ENCODE measurements at places on chromosomes 7 and 10.
A peak's percentile ranks its signal among the peaks of the same experiment; 100 is the strongest.

DNA sequence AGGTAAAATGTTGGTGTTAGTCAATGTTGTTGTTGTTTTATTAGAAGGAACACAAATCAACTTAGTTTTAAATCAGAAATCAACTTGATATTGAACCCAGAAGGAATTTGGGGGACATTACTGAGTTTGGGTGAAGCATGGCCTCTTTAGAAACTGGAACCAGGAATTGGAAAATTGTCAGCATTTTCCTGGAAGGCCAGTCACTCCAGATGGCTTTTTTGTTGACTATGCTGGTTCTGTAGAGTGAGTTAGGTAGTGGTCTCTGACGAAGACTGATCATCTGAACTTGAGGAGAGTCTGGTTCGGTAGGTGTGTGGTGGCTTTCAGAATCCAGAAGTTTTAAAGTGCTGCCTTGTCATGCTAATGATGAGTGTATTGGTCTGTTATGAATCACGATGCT lies 111.5 kb downstream of the BMPER start:
- DNase-seq: no peak

- DNase-seq: no peak
Observed at GRCh38 chr7:144018065-144018464, 17.9 kb downstream of the OR6B1 start.

DNA sequence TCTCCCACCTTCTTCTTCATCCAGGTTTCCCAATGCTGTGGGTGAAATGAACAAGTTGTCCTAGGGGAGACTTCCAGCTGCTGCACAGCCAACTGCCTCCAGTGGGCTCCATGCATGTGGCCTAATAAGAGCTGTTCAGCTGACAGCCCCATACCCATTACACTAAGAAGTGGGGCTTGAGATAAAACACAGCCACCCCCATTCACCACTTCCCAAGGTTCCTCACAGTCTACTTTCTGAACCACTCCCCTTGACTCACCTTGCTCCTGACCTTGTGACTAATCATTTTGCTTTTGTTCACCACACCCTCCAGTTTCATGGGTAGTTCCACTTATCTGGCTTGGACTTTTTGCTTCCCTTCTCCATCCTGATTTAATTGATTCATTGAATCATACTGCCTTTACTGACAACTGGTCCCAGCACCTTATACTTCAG lies 119.3 kb downstream of the CABCOCO1 start:
- no peak for DNase-seq

DNA sequence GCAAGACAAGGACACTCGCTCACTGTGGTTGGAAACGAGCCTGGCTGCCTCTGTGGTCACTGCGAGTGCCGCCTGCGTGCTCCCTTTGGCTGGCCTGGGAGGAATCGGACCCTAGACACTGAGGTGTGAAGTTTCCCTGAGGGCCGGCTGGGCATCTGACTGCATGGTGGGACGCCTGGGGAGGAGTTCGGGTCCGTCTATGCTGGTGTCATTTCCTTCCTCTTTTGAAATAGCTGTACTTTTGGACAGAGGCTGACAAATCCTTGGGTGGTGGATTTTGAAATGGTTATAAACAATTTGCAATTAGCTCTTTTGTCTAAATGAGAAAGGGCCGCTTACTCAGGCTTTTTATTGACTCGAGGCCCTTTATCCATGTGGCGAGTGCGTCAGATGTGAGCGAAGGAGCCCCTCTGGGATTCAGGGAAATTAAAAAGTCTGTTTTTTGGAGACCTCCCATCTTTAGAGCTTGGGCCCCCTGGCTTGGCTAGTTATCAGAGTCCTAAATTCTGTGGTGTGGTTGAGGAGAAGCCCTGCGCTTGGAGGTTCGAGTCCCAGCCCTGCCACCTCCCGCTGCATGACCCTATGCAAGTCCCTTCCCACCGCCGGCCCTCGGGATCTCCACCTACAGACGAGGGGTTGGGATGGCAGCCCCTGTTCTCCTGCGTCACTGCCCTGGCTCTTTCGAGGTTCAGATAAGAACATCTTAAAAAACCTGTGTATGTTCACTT lies 147.1 kb downstream of the RGS10 start:
- DNase-seq: no peak

GRCh38 chr7:33770576-33770975 lies 134.8 kb upstream of the BMPER start:
- DNase-seq: no peak

DNA sequence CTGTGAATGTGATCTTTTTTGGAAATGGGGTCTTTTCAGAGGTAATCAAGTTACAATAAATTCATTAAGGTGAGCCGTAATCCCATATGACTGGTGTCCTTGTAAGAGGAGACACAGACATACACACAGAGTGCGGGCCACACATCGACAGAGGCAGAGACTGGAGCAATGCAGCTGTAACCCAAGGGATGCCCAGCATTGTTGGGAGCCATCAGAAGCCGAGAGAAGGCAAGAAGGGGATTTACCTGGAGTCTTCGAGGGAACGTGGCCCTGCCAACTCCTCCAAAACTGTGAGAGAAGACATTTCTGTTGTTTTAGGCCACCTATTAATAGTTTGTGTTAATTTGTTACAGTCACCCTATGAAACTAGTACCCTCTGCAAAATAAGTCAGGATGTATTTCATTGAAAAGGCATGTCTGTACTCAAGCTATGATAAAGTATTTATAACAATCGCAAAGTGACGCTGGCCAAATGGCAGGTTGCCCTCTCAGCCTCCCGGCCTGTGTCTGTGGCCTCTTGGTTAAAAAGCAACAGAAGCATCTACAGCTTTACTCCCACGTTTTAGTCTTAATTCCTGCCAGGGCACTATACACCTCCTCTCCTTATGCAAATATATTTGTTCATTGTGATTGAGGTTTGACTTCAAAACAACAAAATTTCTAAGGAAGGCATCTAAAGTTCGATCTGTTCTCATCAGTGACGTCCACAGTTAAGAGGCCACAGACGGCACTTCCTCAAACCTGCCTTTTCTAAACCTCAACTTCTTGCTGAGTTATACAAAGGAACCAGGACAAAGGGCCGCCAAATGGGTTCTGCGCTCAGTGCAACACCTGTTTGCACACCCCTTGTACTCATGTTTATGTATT lies 46.8 kb downstream of the HIPK2 start:
- no peak for DNase-seq

DNA sequence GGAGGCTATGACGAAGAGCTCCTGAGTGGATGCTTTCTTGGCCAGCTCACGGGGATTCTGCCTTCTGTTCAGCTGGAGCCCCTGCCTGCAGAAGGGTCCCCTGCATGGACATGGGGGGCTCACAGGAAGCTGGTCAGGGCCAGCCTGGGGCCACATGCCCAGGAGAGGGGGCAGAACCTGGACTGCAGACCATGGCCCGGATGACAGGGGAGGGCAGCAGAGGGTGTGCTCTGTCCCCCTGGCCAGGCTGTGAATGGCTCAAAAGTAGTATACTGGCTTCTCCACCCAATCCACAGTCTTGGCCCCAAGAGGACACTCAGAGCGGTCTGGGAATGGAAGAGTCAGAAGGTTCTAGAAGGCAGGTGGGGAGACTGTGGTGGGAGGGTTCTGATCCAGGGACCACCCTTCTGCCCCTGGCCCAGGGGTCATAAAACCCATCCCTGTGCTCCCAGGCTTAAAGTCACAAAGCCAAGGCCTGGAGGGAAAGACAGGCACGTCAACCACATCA lies 40.3 kb downstream of the PPIF start:
- peak; percentile 3 for DNase-seq

GRCh38 chr10:98346847-98347246 lies 68.1 kb downstream of the PYROXD2 start:
- DNase-seq: no peak

DNA sequence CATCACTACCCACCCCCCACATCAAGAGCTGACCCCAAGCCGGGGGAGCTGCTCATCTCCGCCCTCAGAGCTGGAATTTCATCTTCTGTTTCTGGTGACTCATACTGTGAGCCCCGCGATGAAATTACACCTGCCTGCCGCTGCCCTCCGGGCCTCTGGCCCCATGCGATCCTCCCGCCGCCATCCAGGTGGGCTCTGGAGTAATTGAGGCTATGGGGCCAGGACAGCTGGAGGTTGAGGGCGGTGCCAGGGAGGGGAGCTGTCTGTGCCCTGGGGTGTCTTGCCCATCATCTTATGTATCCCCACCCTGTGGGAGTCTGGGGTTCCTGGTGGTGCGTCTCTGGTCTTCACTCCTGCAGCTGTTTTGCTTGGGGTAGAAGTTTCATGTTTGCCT lies 9.0 kb downstream of the GTF2IRD1 start:
- no peak for DNase-seq

- DNase-seq: no peak
Observed at GRCh38 chr7:87129848-87130247, 22.4 kb upstream of the DMTF1 start.

GRCh38 chr7:42549866-42550485 lies 313.0 kb upstream of the GLI3 start:
- no peak for DNase-seq

- no peak for DNase-seq
Observed at GRCh38 chr10:75287697-75288096, 51.9 kb upstream of the COMTD1 start.

All from WERI-Rb-1 (cell line).